ENCODE measurements at places on chromosomes 2 and 18.

GRCh38 chr2:23711979-23712755 lies 214.8 kb downstream of the ATAD2B start:
- DNase-seq: no peak

DNA sequence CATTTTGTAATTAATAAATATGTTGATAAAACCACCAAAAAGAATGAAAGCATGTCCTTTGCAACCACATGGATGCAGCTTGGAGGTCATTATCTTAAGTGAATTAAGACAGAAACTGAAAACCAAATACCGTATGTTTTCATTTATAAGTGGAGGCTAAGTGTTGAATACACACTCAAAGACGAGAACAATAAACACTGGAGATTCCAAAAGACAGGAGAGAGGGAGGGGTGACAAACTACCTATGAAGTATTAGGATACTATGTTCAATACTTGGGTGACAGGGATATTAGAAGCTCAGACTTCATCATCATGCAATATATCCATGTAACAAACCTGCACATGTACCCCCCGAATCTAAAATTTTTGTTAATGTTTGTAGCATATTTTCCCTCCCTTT lies 7.0 kb downstream of the ERLEC1 start:
- DNase-seq: no peak

GRCh38 chr2:147860009-147860408 lies 15.2 kb downstream of the ACVR2A start:
- DNase-seq: no peak

DNA sequence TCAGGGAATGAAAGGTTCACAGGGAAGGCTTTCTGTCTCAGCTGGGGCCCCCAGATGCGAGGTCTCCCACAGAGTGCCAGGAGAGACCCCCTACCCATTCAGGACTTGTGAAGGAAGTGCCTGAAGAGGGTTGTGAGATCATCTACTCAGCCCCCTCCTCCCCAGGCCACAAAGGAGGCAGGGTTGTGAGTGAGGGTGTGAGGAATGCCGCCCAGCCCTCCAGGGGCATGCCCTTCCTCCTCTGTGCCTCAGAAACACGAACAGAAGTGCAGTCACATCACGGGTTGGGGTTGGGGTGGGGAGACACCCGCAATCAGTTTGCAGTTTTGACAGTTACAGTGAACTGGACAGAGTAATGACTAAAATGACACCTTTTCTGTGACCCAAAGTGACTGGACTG lies 5.0 kb downstream of the MAL start:
- DNase-seq: no peak

DNA sequence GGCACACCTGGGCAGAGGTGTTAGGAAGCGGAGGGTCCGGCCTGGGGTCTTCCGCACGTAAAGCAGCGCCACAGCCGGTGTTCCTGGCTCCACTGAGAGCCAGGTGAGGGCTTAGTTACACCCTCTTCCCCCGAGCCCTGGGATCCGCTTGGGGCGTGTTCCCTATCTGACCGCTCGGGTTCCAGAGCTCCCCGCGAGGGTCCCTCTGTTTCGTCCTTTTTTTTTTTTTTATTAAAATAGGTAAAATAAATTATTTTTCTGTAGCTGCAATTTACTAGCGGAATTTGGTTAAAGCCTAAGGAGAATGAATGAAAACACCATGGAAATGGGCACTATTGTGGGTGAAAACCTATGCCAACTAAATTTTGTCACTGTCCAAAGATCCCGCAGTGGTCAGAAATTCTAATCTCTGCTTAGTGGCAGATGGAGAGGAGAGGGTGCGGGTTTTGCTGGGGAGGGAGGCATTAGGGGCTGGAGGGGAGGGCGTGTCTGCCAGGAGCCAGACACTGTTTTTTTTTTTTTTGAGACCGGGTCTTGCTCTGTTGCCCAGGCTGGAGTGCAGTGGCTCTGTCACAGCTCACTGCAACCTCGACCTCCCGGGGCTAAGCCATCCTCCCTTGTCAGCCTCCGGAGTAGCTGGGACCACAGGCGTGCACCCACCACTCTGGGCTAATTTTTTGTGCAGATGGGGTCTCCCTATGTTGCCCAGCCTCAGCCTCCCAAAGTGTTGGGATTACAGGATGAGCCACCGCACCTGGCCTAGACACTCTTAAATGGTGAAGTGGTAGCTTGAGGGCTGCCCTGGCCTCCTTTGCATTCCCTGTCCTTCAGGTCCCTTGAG lies 834 bp downstream of the PDCL3 start:
- peak; percentile 20 for DNase-seq

DNA sequence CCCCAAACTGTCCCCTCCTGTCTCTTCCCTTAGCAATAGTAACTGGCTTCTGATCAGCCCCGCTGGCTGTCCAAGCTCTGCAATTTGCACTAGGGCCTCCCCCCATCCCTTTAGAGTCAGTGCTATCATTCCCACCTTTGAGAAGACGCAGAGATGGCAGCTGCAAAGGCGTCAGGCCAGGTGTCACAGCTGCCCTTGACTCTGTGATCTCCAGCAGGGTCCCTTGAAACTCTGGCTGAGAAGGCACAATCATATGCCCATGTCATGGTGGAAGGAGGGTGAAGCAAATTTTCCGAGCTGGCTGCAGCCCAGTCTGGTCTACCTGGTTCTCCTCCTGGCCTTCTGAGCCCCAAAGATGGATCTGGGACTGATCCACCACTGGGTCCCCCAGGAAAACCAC lies 49.2 kb upstream of the TEX51 start:
- DNase-seq: no peak

GRCh38 chr2:13585732-13586131 lies 869.0 kb downstream of the TRIB2 start:
- no peak for DNase-seq

- no peak for DNase-seq
These were observed 65.3 kb downstream of the CCDC93 start for GRCh38 chr2:117948615-117949014.

GRCh38 chr18:63617049-63617914 lies 26.8 kb downstream of the SERPINB4 start:
- DNase-seq: no peak

DNA sequence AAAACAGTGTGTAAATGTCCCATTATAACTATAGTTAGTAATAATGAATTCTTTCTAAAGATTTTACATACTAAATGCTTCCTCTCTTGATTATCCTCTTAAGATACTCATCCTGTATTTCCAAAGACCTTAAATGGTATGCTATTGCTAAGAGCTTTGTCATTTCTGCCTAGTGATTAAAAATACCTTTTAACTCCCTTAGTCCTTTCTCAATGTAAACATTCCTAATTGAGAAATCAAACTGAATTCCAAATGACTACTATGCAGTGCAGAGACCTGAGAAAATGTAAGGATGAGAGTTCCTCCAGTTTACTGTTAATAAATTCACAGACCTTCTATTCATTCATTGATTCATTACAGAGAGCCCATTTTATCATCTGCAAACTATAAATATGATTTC lies 86.9 kb downstream of the SOS1 start:
- no peak for DNase-seq

DNA sequence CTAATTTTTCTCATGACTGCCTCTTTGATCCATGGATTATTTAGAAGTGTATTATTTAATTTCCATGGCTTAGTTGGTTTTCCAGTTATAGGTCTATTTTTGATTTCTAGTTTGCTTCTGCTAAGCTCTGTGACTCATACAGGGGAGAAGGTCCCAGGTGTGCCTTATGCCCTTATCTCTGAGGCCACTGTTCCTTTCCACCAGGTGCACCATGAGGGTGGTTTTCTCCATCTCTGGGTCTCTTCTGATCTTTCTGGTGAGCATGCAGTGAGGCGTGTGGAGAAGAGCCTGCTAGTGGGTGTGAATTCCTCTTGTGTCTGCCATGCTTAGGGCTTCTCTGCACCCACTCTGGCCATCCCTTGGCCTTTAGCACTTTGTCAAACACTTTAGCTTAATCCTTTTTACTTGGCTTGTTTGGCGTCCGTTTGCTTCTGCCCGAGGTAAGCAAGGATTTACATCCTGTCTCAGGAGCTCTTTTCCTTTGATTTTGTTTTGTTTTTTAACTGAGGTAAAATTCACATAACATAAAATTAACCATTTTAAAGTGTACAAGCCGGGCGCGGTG lies 129.8 kb upstream of the ARL4C start:
- no peak for DNase-seq

DNA sequence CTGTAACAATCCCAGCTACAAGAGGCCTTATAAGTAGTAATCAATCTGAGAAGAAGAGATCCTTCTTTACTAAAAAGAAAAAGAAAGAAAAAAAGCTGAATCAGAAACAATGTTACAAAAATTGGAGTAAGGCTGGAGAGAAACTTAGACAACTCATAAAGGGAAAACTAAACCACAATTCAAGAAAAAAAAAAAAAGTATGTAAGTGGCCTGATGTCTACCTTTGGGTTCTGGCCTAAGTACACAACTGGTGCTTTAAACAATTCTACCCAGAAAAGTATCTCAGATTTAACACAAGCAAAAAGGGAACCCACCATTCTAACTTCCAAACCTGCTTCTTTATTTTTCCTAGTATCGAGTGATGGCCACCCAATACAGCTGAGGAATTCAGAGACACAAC lies 45.3 kb downstream of the ZNF521 start:
- DNase-seq: no peak

GRCh38 chr2:128630974-128631697 lies 312.5 kb upstream of the HS6ST1 start:
- DNase-seq: no peak

- DNase-seq: no peak
These were observed 263.4 kb downstream of the PDE11A start for GRCh38 chr2:177808984-177809809.

GRCh38 chr2:109218087-109218791 lies 89.2 kb downstream of the SH3RF3 start:
- DNase-seq: peak; percentile 91

- peak; percentile 39 for DNase-seq
These were observed 70.5 kb upstream of the IGFBP5 start for GRCh38 chr2:216765761-216766262.

DNA sequence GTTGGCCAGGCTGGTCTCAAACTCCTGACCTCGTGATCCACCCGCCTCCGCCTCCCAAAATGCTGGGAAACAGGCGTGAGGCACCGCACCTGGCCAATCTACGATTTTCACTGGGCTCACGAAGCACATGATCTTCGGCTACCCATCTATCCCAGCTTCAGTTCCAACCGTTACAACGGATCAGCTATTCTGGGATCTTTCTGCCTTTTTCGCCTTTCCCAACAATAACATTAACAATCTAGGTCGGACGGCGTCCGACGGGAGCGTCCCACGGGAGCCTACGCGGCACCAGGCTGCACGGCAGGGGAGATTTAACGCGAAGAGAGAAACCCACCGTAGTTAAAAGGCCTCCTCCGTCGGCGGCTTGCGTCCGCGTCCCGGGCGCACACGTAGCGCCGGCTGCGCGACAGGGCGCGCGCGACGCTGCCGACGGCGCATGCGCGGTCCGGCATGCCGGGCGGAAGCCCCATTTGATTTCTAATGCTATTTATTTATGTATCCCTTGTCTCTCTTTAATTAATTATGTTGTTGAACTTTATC lies at the start of gene MSL3B:
TSS of gene MSL3B (minus strand) at position 394 of the 540 bp plus-strand sequence.
- DNase-seq: peak; percentile 70

GRCh38 chr18:44935455-44935854 lies 254.8 kb downstream of the SETBP1 start:
- DNase-seq: no peak

DNA sequence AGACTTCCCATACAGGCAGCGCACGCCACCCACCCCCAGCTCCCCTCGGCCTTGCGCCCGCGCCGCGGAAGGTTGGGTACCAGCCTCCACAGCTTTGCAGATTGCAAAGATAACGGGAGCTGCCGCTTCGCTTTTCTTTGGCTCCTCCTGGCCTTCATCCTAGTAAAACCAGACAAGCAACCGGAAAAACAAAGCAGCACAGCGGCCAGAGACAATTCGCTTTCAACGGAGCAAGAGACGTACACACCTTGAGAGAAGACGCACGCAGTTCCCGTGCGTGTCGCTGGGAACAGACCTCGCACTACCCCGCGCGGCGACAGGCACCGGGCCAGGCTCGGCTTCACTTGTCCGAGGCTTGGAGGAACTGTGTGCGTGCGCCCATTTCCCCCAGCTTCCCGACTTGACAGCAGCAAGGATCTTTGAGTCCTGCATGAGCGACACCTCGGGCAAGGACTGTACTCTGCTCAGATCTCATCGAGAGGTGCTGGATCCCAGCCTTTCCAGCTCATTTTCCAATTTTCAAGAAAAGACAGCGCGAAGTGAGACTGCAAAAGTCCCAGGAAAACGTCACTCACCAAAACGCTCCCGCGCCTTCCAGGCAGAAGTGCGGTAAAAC lies 964 bp downstream of the ZBTB7C start:
- DNase-seq: no peak

DNA sequence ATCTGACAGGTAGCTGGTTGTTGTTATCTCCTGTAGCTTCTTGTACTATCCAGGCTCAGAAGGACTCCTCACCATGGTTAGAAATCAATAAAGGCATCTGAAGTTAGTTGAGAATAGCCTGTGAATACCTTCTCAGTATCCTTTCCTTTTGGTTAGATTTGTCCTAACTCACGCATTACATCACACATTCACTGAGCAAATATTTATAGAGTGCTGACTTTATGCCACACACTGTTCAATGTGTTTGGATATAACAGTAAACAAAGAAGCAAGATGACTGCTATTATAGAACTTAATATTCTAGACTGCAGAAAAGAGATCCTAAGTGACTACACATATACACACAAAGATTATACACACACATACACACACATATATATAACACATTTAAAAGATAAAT lies 889.9 kb upstream of the CHAC2 start:
- no peak for DNase-seq

- no peak for DNase-seq
These were observed 134.8 kb downstream of the DTNA start for GRCh38 chr18:34844732-34845459.

- DNase-seq: no peak
These were observed 33.4 kb downstream of the VAPA start for GRCh38 chr18:9947248-9947647.

DNA sequence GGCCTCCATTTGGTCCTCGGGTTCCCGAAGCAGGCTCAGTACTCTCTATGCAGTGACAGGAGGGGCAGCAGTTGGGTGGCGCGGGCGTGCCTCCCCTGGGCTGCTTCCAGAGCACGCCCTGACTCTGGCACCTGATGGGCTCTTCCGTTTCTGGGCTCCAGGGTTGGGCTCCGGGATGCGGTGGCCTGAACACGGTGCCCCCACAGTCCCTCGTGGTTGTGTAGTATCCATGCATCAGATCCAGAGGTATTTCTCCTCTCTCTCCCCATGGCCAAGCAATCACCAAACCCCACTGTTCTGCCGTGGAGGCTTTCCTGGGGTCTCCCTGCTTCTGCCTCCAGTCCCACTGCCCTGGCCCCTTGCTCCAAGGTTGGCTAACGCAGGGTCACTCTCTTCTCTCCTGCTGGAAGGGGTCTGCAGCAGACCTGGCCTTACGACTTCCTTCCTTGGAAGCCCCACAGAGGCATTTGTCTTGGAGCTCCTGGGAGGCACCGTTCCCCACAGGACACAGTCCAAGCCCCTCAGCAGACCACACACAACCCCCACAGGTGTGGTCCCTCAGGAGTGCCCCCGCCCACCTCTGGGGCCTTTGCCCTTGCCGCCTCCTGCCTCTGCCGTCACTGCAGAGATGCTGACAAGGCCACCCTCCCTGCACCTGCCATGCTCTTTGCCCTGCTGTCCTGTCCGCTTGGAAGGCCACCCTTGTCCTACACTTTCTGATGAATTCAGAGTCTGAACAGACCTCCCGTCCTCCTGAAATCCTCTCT lies 136.6 kb upstream of the ASB18 start:
- no peak for DNase-seq

GRCh38 chr18:48590678-48591077 lies 51.8 kb downstream of the CTIF start:
- peak; percentile 67 for DNase-seq

GRCh38 chr18:5417342-5417741 lies 121.8 kb upstream of the ZBTB14 start:
- no peak for DNase-seq

GRCh38 chr2:23757686-23758433 lies 169.1 kb downstream of the ATAD2B start:
- peak; percentile 84 for DNase-seq

- DNase-seq: no peak
These were observed 135.5 kb upstream of the MYT1L start for GRCh38 chr2:2466534-2466933.

Measured in RPMI7951 (cell line).